ENCODE measurements at places on chromosomes 11 and 22. TPM values are rescaled to one million over a fixed set of nuclear protein-coding genes. Genes with fewer than 3 reads are reported as not detected.

DNA sequence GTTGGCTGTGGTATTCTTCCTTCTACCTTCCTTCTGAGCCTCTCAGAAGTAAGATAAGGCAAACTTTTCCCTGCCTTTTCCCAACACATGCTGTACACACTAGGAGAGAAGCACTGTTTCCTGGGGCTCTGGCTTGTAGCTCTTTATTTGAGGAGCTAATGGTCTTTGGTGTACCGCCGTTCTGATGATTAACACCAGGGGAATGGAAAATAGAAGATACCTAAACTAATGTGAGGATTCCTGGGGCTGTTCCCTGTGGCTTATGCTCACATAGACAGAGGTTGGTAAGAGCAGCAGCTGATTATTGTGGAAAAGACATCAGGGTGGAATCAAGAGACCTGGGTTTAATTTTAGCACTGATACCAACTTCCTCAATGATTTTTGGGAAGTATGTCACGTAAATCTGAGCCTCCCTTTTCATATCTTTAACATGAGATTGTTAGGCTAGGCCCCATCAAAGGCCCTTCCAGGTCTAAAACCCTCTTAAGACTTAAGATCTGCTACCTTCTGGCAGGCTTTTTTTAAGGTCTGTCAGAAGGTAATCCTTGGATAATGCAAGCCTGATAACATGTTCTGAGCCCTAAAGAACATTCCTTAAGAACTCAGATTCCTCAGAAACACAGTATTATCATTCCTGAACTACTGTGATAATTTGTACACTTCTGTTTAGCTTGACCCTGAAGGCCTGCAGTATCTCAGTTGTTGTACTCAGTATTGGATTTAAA is 24.8 kb upstream of the RCE1 start:
- H3K4me3 ChIP-seq = no peak overlapping the region
- no peak overlapping the region for H3K27ac ChIP-seq
- H3K36me3 ChIP-seq = no peaks in the 10 kb centered on the region
- no peaks in the 10 kb centered on the region for H3K27me3 ChIP-seq

DNA sequence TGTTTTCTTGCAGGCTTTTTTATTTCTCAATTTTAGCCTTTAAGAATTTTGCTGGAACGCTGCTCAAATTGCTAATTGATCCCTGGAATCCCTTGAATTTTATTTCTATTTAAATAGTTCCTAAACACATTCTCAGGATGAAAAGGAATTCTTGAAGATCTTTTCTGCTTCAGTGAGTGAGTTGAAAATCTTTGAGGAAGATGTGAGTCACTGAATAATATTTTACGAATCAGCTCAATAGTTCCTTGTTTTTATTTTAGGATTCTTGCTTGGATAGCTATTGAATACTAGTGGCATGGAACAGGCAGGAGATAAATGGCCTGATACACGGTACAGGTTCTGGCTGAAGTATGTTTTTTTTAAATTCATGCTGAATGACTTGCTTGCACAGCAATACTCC is 194.6 kb upstream of the CCDC90B start:
- no peaks in the 10 kb centered on the region for H3K4me1 ChIP-seq
- H3K27ac ChIP-seq = no peak overlapping the region
- H3K27me3 ChIP-seq = no peaks in the 10 kb centered on the region
- no peaks in the 10 kb centered on the region for H3K36me3 ChIP-seq
- H3K4me3 ChIP-seq = no peak overlapping the region

GRCh38 chr11:27505781-27506180 is 788 bp downstream of the LIN7C start:
- peaks cover 4% of the 10 kb centered on the region for H3K36me3 ChIP-seq
- H3K27me3 ChIP-seq = no peaks in the 10 kb centered on the region
- peak overlapping the region; percentile 96 for H3K4me3 ChIP-seq
- DNase-seq = no peak
- H3K4me1 ChIP-seq = peaks cover 8% of the 10 kb centered on the region

DNA sequence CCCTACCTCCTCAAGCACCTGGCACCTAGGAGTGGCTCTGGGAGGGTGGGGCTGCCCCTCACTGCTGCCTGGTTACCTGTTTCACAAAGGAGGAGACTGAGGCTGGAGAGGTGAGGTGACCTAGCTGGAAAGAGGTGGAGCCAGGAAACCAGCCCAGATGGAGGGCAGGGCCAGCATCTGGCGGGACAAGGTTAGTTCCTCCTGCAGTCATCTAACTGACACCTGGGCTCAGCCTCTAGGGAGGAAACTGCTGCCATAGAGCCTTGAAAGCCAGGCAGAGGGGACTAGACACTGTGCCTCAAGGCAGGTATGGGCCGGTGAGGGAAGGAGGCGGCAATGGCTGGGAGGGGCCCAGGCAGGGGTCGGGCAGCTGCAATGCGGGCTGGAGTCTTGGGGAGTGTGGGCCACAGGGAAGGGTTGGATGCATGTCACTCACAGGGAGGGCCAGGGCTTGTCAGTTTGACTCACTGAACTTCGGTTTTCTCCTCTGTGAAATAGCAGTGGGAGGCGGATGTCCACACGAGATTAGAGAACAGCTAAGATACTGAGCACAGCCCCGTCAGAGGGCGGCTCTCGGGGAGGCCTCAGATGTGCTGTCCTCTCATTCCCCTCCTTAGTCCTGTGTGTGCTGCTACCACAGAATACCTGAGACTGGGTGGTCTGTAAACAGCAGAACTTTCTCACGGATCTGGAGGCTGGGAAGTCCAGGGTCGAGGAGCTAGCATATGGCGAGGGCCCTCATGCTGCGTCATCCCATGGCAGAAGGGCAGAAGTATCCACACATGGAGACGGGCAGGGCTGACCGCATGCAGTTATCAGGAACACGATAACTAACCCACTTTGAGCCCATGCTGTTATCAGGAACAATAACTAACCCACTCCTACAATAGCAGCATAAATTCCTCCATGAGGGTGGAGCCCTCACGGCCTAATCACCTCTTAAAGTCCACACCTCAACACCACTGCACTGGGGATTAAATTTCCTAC is 16.1 kb downstream of the MGAT3 start:
- no peak for DNase-seq
- no peaks in the 10 kb centered on the region for H3K27me3 ChIP-seq
- H3K27ac ChIP-seq = peak overlapping the region; percentile 88
- H3K4me1 ChIP-seq = no peaks in the 10 kb centered on the region
- no peaks in the 10 kb centered on the region for H3K36me3 ChIP-seq
- H3K4me3 ChIP-seq = no peak overlapping the region

GRCh38 chr11:116445108-116446047 is 327.4 kb downstream of the BUD13 start:
- H3K4me1 ChIP-seq = no peaks in the 10 kb centered on the region
- no peak overlapping the region for H3K4me3 ChIP-seq
- no peaks in the 10 kb centered on the region for H3K27me3 ChIP-seq
- no peaks in the 10 kb centered on the region for H3K36me3 ChIP-seq

DNA sequence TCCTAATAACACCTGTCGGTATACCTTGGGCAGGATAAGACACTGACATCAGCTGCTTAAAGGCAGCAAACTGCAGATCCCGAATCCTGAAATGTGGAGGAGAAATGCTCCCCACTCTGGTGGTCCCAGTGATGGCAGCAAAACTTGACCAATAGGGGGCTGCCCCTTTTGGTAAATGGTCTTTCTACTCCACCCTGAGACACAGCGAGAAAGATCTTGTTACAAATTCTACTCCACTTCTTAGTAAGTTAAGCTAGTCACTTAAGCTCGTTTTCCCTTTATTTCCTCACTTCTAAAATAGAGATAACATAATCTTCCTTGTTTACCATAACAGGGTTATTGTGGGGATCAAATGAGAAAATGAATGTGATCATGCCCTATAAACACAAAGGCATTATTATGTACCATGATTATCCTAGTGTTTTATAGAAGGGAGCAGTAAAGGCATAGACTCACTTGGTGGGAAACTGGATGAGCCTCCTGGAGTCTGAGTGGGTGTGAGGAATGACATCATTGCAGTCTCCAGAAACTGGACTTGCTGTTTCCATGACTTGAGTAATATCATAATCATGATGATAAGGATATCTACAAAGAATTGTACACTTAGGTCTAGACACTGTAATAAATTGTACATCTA is 50.9 kb downstream of the ENDOD1 start:
- no peaks in the 10 kb centered on the region for H3K4me1 ChIP-seq
- no peak overlapping the region for H3K4me3 ChIP-seq
- no peaks in the 10 kb centered on the region for H3K27me3 ChIP-seq
- no peak overlapping the region for H3K27ac ChIP-seq
- H3K36me3 ChIP-seq = no peaks in the 10 kb centered on the region

DNA sequence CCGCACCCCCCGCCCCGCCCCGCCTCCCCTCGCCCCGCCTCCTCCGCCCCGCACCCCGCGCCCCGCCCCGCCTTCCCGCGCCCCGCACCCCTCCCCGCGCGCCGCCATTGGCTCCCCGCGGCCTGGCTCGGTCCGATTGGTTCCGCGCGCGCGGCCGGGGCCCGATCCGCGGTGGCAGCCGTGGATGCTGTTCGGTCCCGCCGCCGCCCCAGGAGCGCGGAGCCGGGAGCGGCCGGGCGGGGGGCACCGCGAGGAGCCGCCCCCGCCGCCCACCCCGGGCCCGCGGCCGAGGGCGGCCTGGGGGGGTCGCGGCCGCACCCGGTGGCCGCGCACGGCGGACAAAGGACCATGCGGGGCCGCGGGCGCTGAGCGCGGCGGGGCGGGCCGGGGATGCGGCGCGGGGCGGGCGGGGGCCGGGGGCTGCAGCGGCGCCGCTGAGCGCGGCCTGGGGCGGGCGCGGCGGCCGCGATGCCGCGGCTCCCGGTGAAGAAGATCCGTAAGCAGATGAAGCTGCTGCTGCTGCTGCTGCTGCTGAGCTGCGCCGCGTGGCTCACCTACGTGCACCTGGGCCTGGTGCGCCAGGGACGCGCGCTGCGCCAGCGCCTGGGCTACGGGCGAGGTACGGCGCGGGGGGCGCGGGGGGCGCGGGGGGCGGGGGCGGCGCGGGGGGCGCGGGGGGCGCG is at the start of gene B4GALNT4:
Gene B4GALNT4 (plus strand): TSS at position 164 of the 683 bp plus-strand sequence. CDS start 305 bp downstream, at position 469.
- peaks cover 2% of the 10 kb centered on the region for H3K36me3 ChIP-seq
- no peak within 1 kb of the TSS for H3K4me3 ChIP-seq
- H3K4me1 ChIP-seq = peaks cover 4% of the 10 kb centered on the region
- no peak within 1 kb of the TSS for H3K27ac ChIP-seq
- H3K27me3 ChIP-seq = no peaks in the 10 kb centered on the region

ARHGEF17 gene
- 74.6 TPM for total RNA-seq

PPP2R5B gene
- 9.8 TPM for total RNA-seq
